ENCODE measurements at places on chromosomes 16 and 17. TPM values are rescaled to one million over a fixed set of nuclear protein-coding genes. Genes with fewer than 3 reads are reported as not detected.

The TMEM101 gene
- 75.9 TPM for total RNA-seq

The SNRNP25 gene
- total RNA-seq: 12.0 TPM

The AKAP10 gene
- total RNA-seq: 25.2 TPM

The ANKRD40CL gene
- total RNA-seq: not detected

The KRTAP4-3 gene
- total RNA-seq: not detected

The RCVRN gene
- total RNA-seq: not detected

The CCDC200 gene
- not detected for total RNA-seq

The IGFALS gene
- total RNA-seq: not detected

The AATK gene
- 1.1 TPM for total RNA-seq
